ENCODE measurements at places on chromosomes 7 and 10.

DNA sequence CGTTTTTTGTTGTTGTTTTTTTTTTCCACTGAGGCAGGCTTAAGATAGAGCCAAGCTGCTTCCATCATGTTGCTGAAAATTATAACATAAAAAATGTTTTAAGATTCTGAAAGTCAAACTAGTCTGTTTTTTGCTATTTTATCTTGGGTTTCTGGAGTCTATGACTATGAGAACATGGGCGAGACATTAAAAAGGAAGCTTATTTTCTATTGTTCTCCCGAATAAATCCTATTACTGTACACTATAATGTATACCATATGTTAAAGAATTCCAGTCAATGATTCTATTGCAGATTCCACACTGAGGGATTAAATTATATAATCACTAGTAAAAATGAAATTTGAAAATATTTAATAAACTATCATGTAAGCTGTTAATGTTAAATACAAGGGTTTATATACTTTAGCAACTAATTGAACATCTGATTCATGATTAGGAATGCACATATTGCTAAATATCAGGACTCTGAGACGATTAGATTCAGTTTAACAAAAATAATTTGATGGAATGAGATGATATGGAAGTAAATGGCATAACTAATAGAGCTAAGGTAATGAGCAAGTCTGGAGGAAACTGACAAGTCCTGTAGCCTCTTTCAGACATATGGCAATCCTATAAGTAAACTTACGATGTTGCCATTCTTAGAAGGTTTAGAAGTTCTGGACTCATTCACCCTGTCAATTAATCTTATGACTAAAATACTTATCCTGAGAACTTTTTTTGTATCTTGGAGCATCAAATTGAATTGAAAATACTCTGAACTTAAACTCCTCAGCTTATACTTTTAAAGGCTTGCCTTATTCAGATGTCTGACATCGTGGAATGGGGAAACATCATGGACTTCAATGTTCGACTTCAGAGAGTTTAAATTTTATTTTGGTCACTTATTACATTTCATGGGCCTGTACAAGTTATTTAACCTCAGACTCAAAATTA, 294.8 kb upstream of the DGKB start:
- no peak for DNase-seq

- DNase-seq = no peak
These were observed 423.9 kb downstream of the GLRX3 start for GRCh38 chr10:130560116-130560515.

- DNase-seq = peak; percentile 29
These were observed 44.7 kb downstream of the COL13A1 start for GRCh38 chr10:69846293-69846921.

- no peak for DNase-seq
These were observed 46.5 kb upstream of the TNRC18 start for GRCh38 chr7:5470167-5470532.

- no peak for DNase-seq
These were observed 5.7 kb upstream of the NDST2 start for GRCh38 chr10:73816917-73817729.

DNA sequence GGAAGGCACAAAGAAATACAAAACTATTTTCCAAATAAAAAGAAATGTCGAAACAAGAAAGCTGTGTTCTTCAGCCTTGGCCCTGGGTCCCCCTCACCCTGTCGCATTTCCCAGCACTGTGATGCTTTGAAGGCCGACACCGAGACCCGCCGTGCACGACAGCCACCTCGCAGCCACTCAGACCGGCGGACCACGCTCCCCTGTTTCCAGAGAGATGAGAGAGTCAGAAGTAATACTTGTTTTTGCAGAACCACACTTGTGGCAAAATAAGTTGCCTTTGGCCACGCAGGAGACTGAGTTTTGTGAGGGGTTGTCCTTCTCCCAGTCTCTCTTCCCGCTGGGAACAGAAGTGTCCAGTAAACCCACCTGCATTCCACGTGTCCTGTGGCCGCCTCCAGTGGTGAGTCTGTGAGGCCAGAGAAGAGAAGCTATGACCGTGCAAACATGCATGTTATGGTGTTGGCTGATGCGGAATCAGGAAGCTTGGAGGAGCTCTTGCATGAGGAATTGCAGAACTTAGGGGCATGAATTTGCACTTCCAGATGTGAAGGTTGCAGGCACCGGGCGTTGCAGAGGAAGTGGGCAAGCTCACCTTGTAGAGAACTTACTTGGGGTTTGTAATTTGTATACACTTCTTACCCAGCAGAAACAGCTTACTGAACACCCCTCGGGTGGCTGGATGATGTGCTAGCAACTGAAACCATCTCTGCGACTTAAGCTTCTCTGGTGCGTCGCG, 194.5 kb downstream of the EBF3 start:
- no peak for DNase-seq

- no peak for DNase-seq
These were observed 93.4 kb downstream of the RTKN2 start for GRCh38 chr10:62175251-62175650.
